ENCODE measurements at places on chromosomes 12 and 14.

DNA sequence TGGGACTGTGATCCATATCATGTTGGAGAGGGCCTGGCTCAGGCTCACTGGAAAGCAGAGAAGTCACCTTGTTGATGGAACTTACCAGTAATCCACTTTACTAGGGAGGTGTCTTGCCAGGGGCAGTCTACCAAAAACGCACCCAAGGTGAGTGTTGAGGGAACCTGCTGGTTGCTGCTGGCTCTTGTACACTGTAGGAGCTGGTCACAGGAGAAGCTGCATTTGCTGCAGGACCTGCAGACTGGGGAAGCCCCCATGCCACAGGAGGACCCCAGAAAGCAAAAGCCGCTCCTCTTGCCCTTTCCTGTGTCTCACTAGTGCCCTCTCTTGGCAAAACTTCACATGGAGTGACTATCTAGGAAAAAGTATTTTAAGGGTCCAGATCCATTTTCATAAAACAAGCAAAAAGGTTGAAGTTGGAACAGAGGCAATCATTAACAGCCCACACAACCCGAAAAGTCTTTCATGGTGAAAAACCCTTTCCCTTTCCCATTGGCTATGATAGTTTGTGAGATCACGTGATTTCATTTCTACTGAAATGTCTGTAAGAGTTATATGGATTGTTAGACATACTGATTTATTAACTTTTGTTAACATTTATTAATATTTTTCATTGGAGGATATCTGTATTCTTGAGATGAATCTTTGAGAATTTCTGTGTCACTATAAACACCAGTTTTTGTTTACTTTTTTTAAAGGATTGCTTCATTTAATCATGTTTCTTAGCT lies 59.2 kb downstream of the RASSF8 start:
- no peak for DNase-seq

GRCh38 chr14:96247031-96247430 lies 9.0 kb upstream of the BDKRB1 start:
- DNase-seq = no peak

- no peak for DNase-seq
Observed at GRCh38 chr12:3295646-3296408, 195.2 kb upstream of the PRMT8 start.

DNA sequence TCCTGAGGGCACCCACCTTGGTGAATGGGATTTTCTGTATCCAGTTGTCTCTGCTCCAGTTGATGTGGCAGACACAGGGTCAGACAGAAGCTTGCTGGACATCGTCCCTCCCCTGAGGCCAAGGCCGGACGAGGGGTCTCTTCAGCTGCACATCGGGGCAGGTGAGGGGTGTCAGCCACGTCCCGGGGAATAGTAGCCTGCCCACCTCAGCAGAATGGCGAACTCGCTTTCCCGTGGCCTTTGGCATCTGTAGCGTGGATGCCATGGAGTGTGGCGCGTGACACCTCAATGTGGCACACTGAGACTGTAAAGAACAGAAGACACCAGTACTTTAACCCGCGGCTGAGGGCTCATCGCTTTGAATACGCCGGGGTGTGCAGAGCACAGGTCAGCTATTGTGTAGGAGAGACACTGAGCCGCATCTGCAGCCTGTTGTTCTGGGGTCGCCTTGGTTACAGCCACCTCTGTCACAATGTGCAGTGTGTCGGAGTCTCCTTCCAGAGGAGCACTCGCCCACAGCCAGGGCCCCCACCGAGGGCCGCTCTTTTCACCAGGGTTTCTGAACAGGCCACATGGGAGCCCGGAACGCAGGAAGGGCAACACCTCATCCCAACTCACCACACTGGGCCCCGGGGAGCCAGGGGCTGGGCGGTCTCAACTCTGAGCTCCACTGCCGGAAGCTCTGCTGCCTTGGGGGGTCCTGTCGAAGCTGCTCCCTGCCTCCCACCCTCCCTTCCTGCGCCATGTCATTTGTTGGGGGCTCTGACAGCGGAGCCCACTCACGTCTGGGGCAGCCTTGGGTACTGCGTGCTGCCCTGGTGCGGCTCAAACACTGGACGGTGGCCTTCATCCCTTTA lies 77.0 kb downstream of the ADGRD1 start:
- DNase-seq = no peak

- DNase-seq = no peak
Observed at GRCh38 chr12:30447061-30447750, 248.5 kb downstream of the IPO8 start.

DNA sequence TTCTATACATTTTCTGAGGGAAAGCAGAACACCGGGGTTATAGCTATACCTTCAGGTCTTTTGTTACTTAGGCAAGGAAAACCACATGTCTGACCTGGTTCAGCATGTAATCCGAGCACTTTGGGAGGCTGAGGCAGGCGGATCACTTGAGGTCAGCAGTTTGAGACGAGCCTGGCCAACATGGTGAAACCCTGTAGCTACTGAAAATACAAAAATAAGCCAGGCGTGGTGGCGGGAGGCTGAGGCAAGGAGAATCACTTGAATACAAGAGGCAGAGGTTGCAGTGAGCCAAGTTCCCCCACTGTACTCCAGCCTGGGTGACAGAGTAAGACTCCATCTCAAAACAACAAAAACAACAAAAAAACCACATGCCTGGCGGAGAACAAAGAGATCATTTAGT lies 177.6 kb downstream of the ACSS3 start:
- DNase-seq = no peak

GRCh38 chr14:101972126-101972866 lies 7.9 kb downstream of the DYNC1H1 start:
- DNase-seq = no peak

GRCh38 chr14:74952180-74952665 lies 3.2 kb downstream of the PGF start:
- no peak for DNase-seq

GRCh38 chr12:52440821-52441319 lies 6.7 kb upstream of the KRT75 start:
- no peak for DNase-seq

GRCh38 chr14:28398506-28398905 lies 368.1 kb upstream of the FOXG1 start:
- DNase-seq = no peak

GRCh38 chr12:114684098-114684869 lies at the start of gene TBX3:
TSS of gene TBX3 (minus strand) at chr12:114684175. CDS start at chr12:114683200, 975 bp downstream.
- no peak for DNase-seq

DNA sequence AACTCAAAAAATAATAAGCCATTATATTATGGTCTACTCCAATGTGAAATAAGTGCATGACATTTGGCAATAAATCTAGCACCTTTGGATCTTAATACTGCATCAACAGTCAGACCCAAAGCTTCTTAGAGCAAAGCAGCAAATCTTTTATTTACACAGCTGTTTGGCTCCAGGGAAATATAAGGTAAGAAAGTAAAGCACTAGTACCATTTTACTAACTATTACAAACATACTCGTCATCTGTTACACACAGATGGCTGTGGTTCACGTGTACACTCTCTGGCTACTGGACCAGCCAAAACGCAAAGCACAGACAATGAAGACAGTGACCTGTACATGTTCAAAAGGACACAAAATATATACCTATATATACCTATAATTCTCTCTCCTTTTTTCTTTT lies 2.8 kb downstream of the FGD6 start:
- no peak for DNase-seq

DNA sequence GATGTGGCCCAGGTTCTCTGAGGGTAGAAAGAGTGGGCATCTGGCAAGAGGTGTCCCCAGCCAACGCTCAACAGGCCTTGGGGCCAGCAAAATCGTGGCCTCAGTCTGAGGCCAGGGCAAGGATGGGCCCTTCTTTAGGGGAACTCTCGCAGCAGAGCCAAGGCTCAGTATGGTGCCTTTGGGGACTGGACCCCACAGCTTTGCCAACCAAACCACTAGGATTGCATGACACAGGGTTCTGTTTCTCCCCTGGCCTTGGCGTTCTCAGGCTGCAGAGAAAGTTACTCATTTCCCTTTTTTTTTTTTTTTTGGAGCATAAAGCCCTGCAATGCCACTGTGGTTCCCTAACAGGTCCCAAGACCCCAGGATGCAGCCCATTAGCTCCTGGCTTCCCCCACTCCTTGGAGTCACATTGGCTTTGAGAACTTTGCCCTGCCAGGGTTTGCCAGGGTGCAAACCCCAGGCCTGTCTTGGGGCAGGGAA lies 100.6 kb downstream of the LGMN start:
- DNase-seq = no peak

DNA sequence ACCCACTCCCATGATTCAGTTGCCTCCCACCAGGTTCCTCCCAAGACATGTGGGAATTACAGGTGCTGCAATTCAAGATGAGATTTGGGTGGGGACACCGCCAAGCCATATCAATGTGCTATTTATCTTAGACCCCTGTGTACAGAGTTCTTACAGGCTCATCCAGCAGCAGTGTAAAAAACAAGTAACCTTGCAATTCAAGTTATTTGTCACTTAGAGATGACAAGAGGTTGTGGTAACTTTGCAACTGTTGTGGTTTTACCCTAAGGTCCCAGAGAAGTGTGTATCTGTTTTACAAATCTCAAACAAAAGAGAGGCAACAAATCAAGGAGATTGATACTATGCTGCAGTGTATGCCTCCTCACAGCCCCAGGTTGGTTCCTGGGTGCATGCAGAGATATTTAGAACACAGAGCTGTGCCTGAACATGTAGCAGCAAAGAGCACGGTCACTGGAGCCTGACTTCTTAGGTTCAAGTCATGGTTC lies 11.5 kb upstream of the HELB start:
- no peak for DNase-seq

- DNase-seq = no peak
Observed at GRCh38 chr12:51383269-51383905, 7.8 kb downstream of the GALNT6 start.

- no peak for DNase-seq
Observed at GRCh38 chr14:100146531-100147091, 12.8 kb downstream of the DEGS2 start.

DNA sequence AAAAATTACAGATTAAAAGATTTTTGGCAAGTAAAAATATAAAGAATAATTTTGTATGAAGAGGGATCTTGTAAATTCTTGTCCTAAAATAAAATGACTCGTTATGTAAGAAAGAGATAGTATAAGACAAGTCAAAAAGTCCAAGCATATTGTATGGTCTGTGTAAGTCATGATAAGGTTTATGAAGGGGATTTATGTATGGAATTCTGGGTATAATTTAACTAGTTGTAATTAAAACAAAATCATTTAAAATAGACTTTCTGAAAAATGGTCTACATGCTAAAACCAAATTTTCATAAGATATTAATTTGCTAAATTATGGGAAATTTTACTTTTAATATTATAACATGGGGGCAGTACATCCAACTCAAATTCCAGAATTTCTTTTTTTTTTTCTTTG lies 17.6 kb upstream of the PEX5 start:
- no peak for DNase-seq

DNA sequence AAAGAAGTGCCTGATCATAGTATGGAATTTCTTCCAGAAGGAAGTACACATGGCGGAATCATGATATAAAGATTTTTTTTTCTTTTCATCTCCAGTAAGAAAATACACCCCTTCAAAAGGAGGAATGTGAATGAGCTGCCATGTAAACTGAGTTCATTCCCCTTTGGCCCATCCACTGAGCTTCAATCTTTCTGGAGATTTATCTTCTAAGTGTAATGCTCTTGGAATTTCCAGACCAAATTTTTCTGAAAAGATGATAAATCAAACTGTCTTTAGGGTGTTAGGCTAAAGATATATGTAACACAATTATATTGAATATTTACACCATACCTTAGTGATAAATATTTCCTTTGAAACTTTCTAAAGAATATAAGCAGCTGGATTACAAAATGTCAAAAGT lies 5.2 kb downstream of the DCN start:
- DNase-seq = no peak

DNA sequence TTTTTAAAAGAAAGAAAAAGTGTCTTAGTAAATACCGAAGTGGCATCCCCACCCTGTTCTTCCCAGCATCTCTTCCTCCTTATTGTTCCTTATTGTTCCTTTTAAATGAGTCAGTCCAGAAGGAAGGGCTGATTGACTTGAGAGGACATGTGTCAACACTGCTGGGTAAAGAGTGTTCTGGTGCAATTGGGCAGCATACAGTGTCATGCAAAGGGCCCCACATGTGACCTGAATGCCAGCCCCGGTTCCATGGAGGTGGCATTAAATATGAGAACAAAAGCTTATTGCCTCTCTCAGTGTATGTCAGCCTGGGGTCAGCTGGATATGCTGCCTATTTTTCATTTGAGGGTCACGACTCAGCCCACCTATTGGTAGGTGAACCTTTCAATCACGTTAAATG lies 58.9 kb upstream of the RIC8B start:
- DNase-seq = no peak

GRCh38 chr12:6375269-6376078 lies at the start of gene SCNN1A:
TSS of gene SCNN1A (minus strand) at chr12:6375563. CDS start at chr12:6374783, 780 bp downstream.
- no peak for DNase-seq

DNA sequence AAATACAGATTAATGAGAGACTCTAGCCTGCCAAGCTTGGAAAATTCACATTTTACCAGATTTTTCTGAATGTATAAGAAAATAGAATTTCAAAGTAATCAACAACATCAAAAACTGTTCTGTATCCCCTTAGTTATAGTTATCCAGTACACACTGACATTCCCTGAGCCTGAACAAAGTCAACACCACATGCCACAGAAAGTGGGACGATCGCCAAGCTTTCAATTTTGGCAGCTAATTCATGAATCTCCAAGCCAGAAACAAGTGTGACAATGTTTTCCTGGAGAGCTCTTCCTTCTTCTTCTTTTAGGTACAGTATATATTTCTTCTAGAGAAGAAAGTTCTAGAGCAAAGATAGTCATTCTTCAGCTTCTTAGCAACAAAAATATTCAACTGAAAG lies 290.2 kb downstream of the PRKD1 start:
- DNase-seq = no peak

- DNase-seq = no peak
Observed at GRCh38 chr12:98699586-98699985, 54.5 kb downstream of the APAF1 start.

- DNase-seq = no peak
Observed at GRCh38 chr14:90943367-90943766, 117.1 kb downstream of the RPS6KA5 start.

DNA sequence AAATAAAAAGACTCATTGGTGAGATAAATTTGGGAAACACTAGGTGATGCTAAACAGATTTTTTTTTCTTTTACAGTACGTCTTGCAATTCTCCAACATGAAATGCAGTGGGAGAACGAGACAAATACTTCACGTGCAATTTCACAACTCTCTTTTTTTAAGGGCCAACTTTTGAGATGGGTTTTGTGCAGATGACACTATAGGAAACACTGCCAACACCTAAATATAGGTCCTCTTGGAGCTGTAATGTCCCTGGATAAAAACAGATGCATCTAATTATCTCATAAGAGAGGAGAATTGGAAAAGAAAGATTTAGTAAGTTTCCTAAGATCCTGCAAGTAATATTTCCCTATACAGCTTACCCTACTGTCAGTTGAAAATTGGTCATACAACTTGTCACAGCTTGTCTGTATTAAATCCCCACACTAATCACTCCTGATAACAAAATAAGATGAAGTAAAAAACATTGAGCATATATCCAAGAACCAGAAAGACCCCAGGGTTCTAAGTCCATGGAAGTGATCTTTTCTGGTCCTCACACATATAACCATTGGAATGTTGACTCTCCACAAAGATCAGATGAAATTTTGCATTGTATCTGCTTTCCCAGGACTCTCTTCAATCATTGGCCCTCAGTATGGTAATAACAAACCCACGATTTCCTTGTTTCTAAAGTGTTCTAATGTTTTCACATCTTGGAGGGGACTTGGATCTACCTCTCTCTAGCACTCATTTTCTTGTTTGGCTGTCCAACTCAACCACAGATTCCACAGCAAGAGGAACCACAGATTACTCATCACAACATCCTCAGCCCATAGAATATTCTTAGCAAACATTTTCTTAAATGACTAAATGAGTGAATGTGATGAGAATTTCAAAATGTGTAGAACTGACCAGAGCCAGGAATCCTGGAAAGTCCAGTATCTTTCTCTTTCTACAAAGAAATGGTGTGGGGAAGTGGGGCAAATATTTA lies 769.4 kb upstream of the USP15 start:
- DNase-seq = no peak

- DNase-seq = no peak
Observed at GRCh38 chr12:124768452-124769162, 95.1 kb downstream of the SCARB1 start.
